Stimulated activated CD4-positive, alpha-beta T cell treated with anti-CD3 and anti-CD28 coated beads, Interleukin-15, amount 100 ng/mL, for 1 hour (primary cell): ENCODE measurements at places on chromosomes 12 and 14.

- DNase-seq, result no peak
Observed at GRCh38 chr14:72523424-72524294, 370.2 kb downstream of the DPF3 start.

- DNase-seq, result no peak
Observed at GRCh38 chr14:23326491-23327332, 5.5 kb downstream of the PABPN1 start.

DNA sequence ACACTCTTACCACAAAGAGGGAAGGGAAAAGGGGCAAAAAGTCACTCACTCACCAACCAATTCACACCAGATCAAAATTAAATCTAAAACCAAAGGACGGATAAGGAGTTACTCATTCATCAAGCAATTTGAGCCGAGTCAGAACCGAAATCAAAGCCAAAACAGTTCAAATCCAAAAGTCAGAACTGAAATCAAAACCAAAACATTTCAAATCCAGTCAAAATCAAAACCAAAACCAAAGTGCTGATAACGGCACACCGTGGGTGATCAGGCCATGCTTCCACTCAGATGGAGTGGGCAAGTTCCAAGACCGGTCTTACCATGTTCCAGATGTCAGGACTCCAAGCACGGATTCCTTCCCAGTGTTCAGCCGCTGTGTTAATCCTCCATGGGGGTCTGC is 139.5 kb downstream of the SLC38A6 start:
- no peak for DNase-seq

- peak; percentile 52 for DNase-seq
Observed at GRCh38 chr12:57124261-57124877, 3.9 kb upstream of the LRP1 start.

DNA sequence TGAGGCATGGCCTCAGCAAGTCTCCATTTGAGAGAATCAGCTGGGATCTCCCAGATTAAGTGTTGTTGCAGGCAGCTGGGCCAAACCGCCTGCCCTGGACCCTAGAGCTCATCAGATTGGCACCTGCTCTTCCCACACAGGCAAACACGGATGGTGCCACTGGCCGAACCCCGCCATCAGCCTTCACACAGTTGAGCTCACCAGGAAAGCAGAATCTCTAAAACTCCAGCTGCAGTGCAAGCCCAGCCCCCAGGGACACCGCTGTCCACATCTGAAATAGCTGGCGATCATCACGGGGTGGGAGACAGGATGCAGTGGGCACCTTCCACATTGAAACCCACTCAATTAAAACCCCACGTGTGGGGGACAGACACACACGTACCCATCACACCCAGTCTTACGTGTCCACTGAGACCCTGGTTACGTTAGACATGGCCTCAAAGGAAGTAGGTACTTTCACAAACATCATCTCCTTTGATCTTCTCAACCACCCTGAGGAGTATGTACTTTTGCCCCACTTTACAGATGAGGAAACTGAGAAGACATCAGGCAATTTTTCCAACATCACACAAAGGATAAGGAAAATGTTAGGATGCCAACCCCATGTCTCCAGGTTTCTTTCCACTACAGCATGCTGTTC is 88.8 kb downstream of the SINHCAF start:
- no peak for DNase-seq
